ENCODE measurements at places on chromosomes 16 and 17.

DNA sequence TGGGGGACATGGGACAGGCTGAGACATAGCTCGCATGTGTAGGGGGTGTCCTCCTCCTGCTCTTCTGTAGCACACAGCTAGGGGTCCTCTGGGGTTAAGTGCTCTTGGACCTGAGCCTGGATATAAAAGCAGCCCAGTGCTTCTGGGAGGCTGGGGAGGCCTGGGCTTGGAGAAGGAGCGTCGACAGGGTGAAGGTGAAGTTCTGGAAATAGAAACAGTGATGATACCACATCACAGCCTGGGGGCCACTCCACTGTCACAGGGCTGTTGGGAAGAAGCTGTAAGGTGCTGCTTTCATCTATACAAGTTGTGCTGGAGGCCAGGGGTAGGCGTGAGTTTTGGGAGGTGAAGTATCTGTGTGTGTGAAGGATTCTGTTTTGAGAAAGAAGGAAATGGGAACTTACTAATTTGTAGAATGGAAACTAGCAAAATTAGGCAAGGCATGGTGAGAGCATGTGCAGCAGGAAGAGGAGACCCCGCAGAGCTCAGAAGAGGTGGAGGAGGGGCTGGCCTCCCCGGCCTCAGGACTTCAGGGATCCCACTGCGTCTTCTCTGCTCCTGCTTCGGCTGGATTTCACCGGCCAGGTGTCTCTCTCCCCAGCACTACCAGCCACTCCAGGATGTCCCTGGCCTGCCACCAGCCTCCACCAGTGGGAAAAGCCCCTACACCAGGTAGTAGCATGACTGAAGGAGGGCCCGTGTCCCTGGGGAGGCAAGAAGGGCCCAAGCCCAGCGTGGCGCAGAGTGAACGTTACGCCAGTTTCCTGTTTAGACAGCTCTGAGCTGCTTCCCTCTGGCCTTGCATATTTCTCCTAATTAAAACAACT lies 19.4 kb downstream of the PLCG2 start:
- DNase-seq, result no peak

- DNase-seq, result no peak
These were observed 23.1 kb downstream of the MMP15 start for GRCh38 chr16:58048494-58049231.

GRCh38 chr17:43578404-43578698 lies 32.2 kb upstream of the ETV4 start:
- DNase-seq, result no peak

- no peak for DNase-seq
These were observed 1.3 kb downstream of the ARMC5 start for GRCh38 chr16:31460582-31461002.

All from DMS 273 treated with DMSO at 0.1 percent for 48 hours (cell line).